ENCODE measurements at places on chromosomes 5 and 9. TPM values are rescaled to one million over a fixed set of nuclear protein-coding genes. Genes with fewer than 3 reads are reported as not detected.

FGF18 gene
- total RNA-seq: 8.0 TPM

ENTPD2 gene
- under 0.01 TPM for total RNA-seq

CXXC5 gene
- 29.0 TPM for total RNA-seq

BBLN gene
- 22.1 TPM for total RNA-seq

DNA sequence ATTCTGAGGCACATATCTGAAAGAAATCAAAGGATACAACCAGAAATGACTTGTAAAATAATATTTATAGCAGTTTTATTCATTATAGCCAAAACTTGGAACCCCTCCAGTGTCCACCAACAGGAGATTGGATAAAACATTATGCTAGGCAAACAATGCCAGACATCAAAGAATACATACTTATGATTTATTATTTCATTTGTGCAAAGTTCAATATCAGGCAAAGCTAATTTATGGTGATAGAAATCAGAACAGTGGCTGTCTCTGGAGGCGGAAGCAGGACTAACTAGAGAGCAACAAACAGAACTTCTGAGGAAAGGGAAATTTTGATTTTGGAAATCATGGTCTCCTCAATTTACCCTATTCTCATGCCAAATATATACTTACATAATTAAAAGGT is 193.1 kb downstream of the ICE1 start:
- no peak for DNase-seq

- DNase-seq: no peak
Observed at GRCh38 chr5:135444881-135445280, 2.3 kb downstream of the DCANP1 start.

GRCh38 chr5:96602776-96603175 is 59.4 kb upstream of the CAST start:
- no peak for DNase-seq

DNA sequence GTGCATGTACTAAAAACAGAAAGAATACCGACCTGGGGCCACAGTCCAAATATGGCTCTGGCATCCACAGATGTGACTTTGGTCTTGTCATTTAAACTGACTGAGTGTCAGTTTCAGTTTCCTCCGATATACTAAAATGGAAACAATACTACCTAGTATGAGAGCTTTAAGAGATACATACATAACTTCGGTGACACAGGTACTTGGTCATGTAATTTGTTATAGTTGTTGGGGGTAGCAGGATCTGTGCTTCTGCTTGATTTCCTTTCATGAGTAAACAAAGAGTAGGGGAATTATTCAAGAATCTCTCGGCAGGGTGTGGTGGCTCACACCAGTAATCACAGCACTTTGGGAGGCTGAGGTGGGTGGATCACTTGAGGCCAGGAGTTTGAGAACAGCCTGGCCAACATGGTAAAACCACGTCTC is 32.1 kb downstream of the MTMR12 start:
- no peak for DNase-seq

- DNase-seq: no peak
Observed at GRCh38 chr5:145791866-145792265, 43.3 kb downstream of the PRELID2 start.

DNA sequence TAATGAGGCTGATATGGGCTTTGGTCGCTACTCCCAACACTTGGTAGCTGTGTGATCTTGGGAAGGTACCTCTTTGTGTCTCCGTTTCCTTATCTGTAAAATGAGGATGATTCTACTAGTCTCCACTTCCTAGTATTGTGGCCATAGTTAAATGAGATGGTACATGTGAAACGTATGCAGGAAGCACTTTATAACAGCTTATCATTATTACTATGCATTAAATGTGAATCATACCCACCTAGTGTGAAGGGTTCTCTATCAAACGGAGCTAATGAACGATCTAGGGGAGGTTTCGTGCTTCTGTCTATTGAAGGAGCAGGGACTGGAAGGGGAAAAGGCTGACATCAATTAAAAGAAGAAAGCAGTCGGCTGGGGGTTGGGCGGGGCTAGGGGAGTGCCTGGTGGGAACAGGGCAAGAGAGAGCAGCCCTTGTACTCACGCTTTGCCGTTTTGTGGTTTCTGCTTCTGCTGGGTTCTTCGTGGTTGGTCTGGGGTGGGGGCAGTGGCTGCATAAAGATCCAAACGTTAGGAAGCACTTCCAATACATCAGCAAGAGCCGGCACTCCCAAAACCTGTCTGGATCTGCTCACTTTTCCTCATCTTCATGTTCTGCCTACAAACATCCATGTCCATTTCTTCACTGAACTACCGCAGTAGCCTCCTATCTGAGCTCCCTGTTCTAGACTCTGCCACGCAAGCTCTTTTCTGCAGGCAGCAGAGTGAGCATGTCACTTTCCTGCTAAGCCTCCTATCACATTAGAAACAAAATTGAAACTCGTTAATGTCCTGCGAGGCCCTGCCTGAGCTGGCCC is 30.8 kb downstream of the LCP2 start:
- DNase-seq: no peak

DNA sequence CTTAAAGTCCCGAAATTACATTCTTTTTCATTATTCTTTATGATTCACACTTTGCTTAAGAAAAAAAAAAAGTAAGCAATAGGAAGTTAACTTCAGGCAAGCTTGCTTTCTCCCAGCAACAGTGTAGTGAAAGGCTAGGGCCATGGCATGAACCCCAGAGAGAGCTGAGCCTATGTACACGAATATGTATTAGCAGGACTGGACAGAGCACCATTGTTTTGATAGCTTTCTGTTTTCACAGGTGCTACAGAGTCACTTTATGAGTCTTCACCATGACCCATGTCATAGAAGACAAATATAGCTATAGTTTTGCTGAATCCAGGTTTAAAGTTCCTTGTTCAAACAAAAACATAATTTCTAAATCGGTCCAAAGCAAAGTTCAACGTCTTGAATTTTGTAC is 199.2 kb downstream of the ADAMTSL1 start:
- no peak for DNase-seq
